NCI-H69 (cell line): ENCODE measurements at places on chromosomes 5 and 9.

- no peak for DNase-seq
Observed at GRCh38 chr9:121286688-121286972, 18.7 kb downstream of the GSN start.

DNA sequence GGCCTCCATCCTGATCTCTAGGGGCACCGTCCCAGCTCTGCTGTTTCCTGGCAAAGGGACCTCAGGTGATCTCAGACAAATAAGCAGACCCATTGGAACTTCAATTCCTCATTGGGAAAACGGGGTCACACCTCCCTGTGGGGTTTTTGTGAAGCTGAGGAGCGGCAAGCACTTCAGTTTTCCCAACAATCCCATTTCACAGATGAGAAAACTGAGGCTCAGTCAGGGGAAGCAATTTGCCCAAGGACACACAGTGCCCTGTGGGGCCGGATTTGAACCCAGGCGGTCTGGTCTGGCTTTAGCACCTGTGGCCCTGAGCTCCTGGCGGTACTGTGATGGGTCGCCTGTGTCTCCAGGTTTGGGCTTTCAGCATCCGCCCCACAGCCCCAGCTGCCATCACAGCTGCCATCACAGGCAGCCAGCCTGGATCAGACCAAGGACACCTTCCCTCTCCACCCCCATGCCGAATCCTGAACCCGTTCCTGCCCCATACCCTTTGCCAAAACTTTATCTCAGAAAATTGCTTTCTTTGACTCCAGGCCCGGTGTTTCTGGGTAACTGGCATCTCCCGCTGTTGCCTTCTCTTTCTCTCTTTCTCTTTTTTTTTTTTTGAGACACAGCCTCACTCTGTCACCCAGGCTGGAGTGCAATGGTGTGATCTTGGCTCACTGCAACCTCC is 26.4 kb downstream of the NCS1 start:
- DNase-seq, result peak; percentile 26

DNA sequence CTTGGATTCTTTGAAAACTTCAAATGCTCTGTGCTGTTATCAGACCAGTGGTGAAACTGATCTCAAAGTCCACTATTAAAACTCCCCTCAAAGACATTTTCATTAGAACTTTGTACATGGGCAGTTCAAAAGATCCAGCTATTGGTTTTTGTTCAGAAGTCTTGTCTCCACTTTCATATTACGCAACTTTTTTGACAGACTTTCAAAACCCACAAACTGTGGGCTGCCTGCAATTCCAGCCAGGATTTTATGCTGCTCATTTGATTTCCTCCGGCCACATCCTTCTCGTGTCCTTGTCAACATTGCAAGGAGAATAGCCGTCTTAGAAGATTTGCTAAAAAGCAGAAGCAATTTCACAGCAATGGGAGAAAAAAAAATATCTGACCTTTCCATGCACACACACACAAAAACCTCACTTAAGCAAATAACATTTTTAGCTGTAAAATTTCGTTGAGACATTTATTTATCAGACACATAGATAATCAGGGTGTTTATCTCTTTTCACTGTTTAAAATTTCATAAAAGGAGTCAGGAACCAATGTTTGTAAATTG is 1990.5 kb downstream of the MAT2B start:
- no peak for DNase-seq

DNA sequence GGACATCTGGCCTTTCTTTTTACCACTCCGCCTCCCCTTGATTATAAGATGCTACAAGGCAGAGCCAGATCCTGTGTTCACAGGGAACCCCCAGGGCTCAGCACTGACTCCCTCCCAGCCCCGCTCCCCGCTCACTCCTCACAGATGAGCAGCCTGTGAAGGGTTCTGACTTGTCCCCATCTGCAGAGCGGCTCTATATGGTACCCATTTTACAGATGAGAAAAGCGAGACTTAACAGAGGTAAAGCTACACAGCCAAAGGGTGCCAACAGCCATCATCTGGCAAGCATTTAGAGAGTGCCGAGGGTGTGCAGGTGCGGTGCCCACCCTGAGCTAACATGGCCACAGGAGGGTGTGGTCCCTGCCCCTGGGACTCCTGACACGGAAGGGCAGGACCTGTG is 18.8 kb downstream of the FIBCD1 start:
- DNase-seq, result no peak

DNA sequence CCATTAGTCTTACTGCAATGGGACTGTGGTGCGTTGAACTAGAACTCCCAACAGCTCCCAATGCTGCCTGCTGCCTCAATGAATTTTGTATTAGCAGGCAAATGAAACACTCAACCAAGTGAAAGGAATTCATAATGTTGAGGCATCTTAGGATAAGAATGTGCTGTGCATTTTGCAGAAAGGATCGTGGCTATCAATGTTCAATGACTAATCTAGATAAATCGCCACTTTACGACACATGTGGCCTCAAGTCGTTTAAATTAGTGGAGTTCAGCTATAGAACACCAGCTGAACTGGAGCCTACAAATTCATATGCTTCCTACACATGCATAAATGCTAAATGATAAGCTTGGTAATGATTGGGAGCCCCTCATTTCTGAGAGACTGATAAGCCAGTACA is 318.4 kb downstream of the PSAT1 start:
- DNase-seq, result no peak

DNA sequence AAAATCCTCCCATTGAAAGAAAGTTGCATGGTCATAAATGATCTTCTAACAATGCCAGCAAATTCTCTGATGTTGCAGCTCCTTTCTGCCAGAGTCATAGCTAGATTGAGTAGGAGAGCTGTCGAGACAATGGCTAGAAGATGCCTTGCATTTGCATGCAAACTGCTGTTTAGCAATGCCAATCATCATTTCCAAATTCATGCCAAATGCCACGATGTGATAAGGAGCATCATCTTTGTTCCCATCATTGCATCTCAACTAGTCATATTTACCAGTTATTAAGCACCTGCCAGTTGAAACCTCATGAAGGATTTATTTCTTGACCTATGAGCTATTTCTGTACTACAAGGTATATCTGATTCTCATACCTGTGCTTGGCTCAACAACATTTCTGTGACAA is 246.4 kb upstream of the PIK3R1 start:
- DNase-seq, result no peak

- no peak for DNase-seq
Observed at GRCh38 chr9:34562135-34562745, 27.3 kb downstream of the CNTFR start.

DNA sequence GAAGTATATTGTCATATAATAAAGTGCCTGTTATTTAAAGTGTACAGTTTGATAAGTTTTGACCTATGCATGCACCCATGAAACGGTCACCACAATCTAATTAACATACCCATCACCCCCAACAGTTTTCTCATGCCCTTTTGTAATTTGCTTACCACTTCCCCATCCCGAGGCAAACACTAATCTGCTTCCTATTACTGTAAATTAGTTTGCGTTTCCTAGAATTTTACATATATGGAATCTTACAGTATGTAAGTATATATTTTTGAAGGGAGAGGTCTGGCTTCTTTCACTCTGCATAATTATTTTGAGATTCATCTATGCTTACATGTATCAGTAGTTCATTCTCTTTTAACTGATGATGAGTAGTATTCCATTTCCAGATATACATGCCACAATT is 56.5 kb downstream of the AMBP start:
- no peak for DNase-seq

GRCh38 chr9:4246969-4247368 is 52.9 kb downstream of the GLIS3 start:
- no peak for DNase-seq

DNA sequence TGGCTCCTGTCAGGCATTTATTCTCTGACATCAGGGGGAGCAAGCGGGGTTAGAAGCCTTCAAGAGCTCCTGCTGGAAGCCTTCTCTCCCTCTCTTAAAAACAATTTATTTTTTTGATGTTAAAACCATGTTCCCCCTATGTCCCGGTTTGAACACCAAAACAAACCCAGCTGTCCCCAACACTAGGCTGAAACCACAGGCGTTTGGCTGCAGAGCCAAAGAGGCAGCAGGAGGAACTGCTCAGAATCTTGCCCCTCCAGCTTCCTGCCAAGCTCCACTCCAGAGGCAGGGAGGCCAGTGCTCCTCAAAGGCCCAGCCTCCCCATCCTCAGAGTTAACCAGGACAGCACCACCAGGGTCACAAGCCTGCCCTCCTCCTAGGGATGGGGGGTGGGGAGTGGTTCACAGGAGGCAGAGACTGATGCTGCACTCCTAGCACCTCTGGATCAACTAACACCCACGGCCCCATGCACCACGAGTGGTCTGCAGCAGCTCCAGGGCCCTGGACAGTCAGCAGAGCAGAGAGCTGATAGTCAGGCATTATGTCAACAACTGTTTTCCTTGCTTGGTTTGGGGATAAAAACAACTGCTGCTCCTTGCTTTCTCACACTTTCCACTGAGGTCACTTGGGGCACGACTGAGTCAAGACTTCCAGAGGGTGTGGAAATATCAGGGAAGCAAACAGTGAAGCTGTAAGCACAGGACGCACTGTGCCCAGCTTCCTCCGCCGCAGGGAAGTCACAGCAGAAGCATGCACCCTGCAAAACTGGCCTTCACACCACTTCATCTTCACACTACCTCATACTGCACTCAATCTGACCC is 96.5 kb upstream of the ADRA1B start:
- DNase-seq, result no peak

DNA sequence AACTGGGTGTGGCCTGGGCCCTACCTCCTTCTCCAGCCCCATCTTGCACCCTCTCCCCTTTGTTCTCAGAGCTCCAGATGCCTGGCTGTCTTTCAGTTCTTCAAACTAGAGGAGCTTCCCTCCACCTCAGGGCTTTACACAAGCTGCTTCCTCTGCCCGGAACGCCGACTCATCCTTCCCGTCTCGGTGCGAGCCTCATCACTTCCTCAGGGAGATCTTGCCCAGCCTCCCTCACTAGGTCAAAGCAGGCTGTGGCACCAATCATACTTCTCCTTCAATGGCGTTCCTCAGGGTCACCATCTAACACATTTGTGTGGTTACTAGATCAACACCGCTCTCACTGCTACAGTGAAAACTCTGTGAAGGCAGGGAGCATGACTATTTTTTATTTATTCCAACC is 56.2 kb upstream of the ZSWIM6 start:
- DNase-seq, result no peak

DNA sequence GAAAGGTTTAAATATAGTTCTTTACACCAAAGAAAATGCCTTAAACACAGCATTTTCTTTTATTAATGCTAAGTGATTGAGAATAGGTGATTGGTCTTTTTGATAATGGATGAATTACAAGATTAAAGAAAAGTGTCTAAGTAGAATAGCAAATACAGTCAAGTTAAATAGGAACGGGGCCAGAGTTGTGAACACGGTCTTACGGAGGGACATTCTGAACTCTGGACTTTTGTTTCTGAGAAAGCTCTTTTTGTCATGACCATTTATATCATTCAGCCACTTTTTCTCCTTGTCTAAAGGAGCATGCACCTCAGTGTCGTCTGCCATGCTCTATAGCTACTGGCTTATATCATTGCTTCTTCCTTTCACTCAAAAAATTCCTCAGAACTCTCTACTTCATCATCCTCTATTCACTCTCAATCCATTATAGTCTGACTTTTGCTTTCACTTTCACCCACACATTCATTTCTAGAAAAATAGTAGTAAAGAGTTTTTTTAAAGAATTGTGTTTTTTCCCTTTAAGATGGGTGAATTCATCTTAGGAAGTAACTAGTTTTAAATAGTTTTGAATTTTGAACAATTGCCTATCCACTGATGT is 263.0 kb upstream of the FBXL7 start:
- no peak for DNase-seq

DNA sequence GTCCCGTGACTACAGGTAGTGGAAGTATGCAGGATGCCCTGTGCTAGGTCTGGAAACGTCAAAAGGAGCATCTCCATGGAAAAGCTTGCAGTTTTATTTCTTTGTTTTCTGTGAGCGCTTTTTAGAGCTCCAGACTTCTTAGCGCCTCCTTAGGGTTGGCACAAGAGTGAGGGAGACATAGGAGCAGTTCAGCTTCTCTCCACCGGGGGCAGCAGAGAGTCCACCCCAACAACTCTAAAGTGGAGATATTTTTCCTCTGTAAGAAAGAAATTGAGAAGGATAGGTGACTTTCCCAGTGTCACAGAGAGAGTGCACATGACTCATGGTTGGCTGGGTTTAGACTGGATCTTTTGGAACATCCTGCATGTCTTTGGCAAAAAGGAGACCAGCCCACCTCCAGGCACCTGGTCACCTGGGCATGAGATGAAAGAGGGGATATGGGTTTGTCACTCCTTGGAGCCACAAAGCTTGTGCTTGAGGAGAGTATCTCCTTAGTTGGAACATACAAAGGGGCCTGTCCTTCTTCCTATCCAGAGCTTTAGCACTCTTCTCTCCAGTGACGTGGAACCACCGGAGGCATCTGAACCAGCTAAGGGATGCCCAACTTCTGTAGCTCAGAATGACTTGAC is 637.7 kb downstream of the SEMA5A start:
- peak; percentile 45 for DNase-seq

DNA sequence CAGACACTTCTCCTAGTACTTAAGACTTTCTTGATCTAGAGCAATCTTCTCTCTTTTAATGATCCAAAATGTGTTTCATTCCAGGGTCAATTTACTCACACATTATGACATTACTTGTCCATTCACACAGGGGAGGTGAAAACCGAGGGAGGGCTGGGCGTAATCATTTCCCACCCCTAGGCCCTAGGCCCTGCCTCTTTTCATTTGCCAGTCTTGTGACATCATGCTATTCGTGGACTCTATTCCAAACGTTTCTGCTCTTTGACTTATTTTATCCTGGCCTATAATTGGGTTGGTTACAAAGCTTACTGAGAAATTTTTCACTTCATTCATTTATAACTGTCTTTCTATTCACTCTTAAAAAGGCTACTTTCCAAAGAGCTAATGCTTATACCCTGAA is 2.4 kb downstream of the DCAF12 start:
- no peak for DNase-seq

GRCh38 chr5:54944364-54944763 is 41.0 kb downstream of the ESM1 start:
- peak; percentile 17 for DNase-seq

DNA sequence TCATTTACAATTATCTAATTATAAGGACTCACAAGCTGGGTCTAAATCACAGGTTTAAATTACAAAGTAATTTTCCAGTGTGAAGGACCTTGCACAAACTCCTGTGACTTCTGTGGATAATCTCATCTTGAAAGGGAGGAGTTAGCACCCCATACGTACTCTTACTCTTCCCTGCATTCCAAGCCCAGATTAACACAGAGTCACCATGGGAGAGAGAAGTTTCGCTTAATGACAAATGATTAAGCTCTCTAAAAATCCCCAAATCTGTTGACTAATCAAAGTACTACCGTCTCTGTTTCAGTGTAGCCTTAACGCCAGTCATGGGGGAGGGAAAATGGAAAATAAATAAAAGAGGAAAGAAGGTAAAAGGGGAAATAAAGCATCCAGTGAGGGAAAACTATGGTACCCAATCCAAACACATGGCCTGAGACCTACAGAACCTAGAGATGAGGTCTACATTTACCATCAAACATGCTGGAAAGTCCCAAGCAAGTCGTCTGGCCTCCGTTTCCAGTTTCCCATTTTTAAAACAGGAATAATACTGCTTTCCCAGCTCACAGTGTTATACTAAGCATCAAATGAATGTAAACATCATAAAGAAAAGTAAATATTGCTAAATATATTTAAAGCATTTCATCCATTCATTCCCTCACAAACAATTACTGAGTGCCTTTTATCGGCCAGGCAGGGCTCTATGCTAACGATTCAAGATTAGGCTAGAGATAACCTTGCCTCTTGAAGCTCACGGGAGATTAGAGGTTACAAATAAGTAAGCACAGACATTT is 63.2 kb downstream of the PCA3 start:
- DNase-seq, result peak; percentile 38
